ENCODE measurements at places on chromosomes 1 and 21. TPM values are rescaled to one million over a fixed set of nuclear protein-coding genes. Genes with fewer than 3 reads are reported as not detected.

DNA sequence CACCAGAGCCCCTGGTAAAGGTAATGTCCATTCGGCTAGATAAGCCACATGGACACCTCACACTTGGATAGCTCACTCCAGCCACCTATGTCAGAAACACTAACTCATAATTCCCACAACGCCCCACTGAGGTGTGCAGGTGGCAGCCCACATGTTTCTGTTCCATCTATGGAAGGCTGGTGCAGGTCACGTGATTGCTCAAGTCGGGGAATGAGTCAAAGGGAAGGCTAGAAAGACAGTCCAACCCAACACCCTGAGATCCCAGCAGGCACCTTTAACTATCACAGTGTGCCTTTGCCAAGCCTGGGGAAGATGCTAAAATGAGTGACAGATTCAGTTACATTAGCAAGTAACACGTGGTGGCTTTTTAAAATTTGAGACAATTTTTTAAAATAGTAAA lies 45.3 kb upstream of the KCNE1 start:
- no peak for DNase-seq

GRCh38 chr1:30786264-30786991 lies 28.9 kb upstream of the LAPTM5 start:
- no peak for DNase-seq

The KRTAP19-3 gene
- not detected for total RNA-seq

The IGFN1 gene
- not detected for total RNA-seq

The RPTN gene
- total RNA-seq, result not detected

The COL11A1 gene
- total RNA-seq, result not detected

DNA sequence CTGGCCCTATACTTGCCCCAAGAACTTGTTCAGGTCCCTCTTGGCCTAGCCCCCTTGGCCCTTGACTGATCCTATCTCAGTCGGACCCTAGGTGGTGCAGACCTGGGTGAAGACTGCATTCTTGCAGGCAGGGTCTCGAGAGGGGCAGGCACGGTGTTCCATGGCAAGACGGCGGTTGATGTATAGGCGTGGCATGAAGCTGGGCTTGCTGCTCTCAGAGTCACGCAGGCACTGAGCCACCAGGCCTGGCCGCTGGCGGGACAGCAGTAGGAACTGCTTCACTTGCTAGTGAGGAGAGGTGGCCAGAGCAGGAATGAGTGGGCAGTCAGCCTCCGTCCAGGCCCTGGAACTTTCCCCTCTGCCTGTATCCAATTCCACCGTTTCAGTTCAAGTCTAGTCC lies 3.8 kb downstream of the HECTD3 start:
- DNase-seq, result no peak

- DNase-seq, result no peak
These were observed 65.7 kb downstream of the RUNX3 start for GRCh38 chr1:24864370-24864777.

DNA sequence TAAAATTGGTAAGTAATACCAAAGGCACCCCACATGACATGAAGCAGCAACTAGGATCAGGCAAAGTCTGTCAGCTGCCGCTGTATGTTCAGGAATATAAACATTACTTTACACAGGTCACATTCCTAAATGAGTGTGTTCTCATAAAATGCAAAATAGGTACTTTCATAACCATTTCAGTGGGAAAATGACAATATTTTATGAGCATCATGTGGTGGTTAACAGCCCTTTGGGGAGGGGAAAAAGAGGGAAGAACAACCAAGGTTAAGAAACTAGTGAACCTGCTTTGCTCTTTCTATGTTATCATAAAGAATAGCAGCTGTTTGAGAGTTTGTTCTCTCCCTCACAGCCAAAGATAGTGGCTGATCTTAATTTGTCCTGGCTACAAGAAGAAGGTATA lies 105.4 kb upstream of the LBR start:
- DNase-seq, result no peak

DNA sequence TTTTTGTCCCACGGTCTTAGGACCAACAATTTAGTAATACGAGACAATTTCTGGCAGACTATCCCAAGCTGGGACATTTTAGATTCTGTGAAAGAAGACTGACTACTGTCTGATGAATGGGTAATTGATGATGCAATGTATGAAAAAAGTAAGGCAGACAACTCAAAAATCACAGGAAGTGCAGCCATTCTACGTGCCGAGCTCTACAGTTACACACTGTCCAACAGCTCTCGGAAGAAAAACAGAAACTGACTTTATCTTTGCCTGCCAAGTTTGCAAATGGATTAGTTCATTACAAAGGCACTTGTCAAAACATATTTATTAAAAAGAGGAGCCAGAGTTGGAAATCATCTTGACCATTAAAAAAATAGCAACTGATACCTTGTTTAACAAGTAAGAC lies 31.3 kb downstream of the ZBTB8B start:
- no peak for DNase-seq

DNA sequence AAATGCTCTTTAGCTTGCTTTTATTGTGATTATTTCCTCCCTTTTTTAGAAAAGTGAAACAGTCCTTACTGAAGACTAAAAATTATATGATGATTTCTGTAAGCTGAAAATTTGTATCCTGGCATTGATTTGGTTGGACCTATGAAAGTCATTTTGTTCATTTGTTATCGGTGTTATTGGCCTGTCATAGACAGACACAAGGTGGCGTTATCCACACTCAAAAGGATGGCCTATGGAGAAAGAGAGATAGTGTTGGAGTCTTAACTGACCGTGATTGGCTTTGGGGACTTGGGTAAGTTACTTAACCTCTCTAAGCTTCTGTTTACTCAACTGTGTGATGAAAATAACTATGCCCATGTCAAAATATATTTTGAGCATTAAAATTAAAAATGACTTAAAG lies 203.6 kb upstream of the CHODL start:
- peak; percentile 20 for DNase-seq

DNA sequence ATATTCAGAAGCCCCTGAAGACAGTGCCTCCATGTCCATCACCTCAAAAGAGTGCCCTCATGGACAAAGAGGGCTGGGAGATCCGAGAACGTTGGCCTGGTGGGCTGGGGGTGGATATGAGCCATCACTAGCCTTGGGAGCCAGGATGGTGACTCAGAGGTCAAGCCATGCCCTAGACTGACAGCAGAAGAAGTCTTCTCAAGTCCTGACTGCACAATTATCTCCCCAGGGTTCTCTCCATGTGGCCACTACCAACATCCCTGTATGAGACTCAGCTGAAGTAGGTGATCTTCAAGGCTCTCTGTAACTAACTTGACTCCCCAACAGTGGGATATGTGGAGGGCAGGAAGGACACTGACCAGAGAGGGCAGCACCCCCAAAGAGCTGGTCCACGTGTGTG lies 7.1 kb upstream of the USF1 start:
- DNase-seq, result no peak

The GNAT2 gene
- 0.22 TPM for total RNA-seq

- DNase-seq, result no peak
These were observed 70.1 kb downstream of the KCNJ15 start for GRCh38 chr21:38326899-38327298.

DNA sequence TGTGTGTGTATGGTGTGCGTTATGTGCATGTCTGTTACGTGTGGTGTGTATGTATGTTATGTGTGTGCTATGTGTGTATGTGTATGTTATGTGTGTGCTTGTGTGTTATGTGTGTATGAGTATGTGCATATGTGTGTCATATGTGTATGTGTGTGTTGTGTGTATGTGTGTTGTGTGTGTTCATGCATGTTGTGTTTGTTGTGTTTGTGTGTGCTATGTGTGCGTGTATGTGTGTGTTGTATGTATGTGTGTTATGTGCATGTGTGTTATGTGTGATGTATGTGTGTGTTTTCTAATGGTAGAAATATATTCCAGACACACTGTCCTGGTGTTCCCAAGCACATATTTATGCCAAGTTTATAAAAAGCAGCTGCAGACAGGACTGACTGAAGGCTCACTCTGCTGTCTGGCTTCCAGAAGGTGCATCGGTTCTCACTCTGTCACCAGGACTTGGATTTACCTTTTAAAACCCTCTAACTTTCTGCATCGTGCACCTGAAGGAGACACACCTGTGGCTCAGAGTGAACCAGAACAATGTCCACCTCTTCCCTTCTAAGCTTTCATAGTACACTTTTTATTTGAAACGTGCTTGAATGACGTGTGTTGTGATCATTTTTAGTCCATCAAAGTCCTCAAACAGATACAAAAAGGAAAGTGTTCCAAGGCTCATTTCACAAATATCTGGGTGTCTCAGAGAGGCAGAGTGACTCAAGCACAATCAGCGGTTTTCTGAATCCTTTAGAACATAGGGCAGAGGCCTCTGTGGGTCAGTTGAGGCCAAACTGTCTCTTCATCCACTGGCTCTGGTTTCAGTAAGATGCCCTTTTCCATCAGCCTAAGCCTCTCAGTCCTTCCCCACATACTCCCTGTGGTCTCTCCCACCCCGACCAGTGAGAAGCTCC lies 49.9 kb downstream of the TOMM20 start:
- DNase-seq, result no peak

DNA sequence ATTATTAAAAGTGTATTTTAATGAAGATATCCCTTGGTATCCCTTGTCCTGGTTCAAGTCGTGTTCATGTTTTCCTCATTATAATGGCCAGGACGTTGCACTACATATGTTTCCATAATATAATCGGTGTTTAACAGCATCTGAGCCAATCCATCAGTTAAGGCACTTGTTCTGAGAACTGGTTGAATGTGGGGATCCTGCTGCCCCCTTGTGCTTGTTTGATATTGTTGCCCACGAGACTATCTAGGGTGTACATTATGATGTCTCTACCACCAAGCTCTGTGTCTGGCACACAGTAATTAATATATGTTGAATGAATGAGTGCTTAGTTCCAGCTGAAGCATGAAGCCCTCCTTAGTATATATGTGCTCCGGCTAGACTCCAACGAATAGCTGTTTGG lies 193.0 kb downstream of the CACNA1E start:
- DNase-seq, result peak; percentile 28

DNA sequence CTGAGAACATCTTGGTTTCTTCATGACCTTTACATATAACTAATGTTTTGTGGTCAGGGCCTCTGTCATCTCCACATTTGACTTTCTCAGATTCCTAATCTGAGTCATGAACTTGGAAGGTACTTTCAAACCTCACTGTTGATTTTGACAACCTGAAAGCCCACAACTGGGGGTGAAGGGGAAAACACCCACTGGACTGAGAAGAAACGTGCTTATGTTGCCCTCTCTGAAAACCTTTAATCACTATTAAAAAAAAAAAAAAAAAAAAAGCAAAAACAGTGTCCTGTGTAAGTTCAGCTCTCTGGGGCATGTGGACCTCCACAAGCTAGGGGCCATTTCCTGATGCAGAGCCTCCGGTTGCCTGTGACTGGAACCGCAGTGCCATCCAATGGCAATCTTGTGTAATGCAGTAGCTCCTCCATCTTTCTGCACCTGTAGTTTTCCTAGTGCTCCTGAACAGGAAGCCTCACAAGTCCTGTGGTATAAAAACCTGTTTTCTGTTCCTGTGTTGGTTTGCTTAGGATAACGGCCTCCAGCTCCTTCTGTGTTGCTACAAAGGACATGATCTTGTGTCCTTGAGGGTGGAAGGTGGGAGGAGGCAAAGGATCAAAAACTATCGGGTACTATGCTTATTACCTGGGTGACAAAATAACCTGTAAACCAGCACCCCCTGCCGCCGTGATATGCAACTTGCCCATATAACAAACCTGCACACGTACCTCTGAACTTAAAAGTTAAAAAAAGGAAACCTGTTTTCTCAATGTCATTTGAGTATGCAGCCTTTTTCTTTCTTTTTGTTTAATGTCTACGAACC lies 124.5 kb downstream of the ZNF648 start:
- peak; percentile 77 for DNase-seq

DNA sequence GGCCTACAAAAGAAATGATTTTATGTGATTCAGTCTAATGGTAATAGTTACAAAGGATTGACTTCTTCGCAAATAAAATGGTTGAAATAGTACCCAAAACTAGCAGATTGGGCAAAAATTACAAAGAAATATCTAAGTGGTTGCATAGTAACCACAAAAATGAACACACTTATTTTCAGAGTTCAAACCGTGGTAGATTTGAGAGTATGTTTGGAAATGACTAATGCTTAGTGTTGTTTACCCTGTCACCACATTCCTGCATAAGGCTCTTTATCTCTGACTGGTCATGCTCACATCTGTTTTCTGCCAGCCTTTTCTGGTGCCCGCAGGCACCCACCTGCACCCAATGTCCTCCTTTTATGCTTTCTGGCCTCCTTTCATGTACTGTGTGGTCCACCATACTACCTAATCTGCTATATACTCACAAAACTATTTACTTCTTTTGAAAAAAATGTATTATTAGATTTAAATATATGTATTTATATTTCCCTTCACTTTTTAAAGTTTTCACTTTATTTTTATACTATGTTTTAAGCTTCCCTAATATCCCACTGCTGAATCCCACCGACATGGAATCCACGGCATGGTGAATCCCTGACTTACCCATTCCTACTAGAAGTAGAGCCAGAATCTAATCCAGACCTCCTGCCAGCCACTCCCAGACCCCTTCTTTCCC lies 30.3 kb downstream of the PTPRC start:
- DNase-seq, result peak; percentile 46

DNA sequence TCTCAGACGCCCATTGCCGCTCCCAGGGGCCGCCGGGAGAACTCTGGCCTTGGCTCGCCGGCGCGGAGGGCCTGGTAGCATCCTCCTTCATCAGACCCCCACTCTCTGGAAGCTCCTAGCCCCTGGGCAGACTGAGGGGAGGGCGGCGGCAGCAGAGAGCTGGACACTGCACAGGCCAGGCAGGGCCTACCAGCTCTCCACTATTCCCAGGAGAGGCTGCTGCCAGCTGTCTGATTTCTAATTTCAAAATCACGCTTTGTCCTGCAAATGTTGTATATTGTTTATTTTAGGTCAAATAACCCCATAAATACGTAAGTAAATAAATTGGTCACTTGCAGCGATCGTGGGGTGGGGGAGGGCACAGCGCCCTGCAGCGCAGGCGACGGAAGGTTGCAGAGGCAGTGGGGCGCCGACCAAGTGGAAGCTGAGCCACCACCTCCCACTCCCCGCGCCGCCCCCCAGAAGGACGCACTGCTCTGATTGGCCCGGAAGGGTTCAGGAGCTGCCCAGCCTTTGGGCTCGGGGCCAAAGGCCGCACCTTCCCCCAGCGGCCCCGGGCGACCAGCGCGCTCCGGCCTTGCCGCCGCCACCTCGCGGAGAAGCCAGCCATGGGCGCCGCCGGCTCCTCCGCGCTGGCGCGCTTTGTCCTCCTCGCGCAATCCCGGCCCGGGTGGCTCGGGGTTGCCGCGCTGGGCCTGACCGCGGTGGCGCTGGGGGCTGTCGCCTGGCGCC lies at the start of gene MTARC1:
Gene MTARC1, plus strand, starts transcription at position 577 of the 732 bp plus-strand sequence. Its CDS starts 32 bp downstream, at position 609.
- no peak for DNase-seq

The MYOG gene
- total RNA-seq, result not detected
